Heart right ventricle (tissue), 16 donors: ENCODE measurements at places on chromosomes 6 and 20. TPM values are rescaled to one million over a fixed set of nuclear protein-coding genes. Genes with fewer than 3 reads are reported as not detected.

DNA sequence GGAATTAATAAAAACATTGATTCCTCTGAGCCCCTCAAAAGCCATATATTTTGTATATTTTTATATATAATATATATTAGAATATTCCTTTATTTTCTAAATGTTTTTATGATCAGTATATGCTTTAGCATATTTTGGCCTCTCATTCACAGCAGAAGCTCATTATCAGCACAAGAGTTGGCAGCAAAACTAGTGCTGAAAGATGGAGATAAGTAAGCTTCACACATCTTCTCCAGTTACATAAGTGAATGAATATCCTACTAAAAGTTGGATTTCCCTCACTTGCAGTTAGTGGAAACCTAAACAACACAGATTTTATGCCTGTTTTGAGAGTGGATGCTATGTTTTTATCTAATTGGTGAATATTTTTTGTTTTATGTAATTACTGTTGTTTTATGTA, 1303.8 kb upstream of the ADGRB3 start:
- no peak for DNase-seq

DNA sequence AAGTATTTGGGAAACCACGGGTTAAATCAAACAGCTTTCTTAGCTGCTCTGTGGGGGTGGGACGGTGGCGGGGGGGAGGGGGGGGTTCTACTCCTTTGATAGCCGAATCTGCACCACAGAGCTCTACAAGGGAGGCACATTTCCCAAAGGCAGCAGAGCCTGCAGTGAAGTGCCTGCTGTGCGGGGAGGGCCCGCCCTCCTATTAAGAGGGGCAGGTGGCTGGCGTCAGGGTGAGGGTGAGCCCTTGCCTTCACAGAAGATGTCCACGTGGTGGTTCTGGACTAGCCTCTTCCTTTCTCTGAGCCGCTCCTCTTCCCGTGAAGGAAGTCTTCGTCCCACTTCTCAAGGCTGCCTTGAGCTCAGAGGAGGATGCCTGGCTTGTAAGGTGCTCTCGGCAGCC, 174.9 kb upstream of the THBS2 start:
- DNase-seq, result no peak

GRCh38 chr20:33664762-33665144, 2.0 kb upstream of the ACTL10 start:
- DNase-seq, result no peak

Gene SNAP91
- polyA plus RNA-seq, result 1.1 TPM

DNA sequence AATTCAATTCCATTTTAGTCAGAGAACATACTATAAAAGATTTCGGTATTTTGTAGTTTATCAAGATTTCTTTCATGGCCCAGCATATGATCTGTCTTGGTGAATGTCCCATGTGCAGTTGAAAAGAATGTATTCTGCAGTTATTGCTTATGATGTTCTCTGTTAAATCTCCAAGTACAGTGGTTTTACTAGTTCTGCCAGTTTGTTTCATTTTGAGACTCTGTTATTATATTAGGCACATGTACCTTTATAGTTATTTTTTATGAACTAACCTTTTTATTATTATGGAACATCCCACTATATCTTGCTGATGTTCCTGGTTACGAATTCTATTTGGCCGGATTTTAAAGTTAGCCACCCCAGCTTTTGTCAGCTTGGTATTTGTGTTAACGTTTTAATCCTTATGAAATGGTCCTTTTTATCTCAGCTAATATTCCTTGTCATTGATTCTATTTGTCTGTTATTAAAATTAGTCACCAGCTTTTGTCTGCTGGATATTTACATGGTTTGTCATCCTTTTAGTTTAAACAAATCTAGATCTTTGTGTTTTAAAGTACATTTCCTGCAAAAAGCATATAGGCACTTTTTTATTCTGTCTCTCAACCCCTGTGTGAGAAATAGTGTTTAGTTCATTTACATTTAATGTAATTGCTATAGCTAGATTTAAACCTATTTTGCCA, 48.9 kb downstream of the VTA1 start:
- DNase-seq, result no peak

- no peak for DNase-seq
Observed at GRCh38 chr6:218153-219018, 73.9 kb upstream of the DUSP22 start.

Gene TTLL9
- 0.07 TPM for polyA plus RNA-seq

DNA sequence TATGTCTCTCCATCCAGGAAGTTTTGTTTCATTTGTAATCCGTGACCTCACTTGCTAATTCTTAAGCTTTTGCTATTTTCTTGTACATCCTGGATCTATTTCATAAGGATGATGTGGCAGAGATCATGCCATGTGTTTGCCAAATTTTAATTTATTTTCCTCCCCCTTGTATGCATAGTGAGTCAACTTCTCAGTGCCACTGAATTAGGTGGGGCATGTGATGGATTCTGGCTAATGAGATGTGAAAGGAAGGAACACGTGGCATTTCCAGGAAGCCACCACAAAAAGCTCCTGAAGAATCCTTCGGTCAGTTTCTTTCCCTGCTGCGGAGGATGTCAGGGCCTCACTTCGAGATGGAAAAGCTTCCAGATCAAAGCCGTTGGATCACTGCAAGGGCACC, 86.2 kb upstream of the PRL start:
- DNase-seq, result no peak

DNA sequence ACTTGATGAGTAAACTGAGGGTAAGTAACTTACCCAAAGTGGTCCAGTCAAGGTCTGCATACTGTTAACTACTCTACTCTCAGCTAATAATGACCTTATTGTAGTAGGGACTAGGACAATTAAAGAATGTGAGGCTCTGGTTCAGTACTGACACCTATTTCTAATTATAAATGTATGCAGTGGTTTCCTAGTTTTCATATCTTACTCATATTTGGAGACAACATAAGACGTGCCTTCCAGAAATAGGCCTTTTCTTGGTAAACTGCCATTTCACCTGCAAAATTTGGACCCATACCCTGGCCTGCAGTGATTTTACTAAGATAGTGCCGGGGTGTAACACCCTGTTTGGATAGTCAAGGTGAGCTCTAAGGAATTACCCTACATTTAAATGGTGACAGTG, 24.7 kb downstream of the GJA1 start:
- no peak for DNase-seq

Gene CCN6
- not detected for polyA plus RNA-seq

DNA sequence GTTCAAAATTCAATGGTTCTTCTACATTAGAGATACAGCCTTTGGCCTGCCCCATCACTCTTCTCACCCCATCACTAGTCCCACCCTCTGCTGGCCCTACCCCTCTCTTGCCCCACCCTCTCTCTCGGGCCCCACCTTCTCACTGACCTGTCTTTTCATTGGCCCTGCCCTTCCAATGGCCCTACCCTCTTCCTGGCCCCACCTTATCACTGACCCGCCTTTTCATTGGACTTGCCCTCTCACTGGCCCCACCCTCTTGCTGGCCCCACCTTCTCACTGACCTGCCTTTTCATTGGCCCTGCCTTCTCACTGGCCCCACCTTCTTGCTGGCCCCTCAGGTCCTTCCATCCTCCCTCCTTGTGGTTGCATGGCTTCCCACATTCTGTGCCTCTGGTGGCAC, 107.2 kb upstream of the PLEKHG1 start:
- no peak for DNase-seq

- no peak for DNase-seq
Observed at GRCh38 chr6:84013931-84014330, 19.6 kb upstream of the MRAP2 start.

Gene EPB41L1
- 7.5 TPM for polyA plus RNA-seq

GRCh38 chr6:3630258-3630835, 121.2 kb downstream of the PXDC1 start:
- no peak for DNase-seq

Gene GTSF1L
- not detected for polyA plus RNA-seq

DNA sequence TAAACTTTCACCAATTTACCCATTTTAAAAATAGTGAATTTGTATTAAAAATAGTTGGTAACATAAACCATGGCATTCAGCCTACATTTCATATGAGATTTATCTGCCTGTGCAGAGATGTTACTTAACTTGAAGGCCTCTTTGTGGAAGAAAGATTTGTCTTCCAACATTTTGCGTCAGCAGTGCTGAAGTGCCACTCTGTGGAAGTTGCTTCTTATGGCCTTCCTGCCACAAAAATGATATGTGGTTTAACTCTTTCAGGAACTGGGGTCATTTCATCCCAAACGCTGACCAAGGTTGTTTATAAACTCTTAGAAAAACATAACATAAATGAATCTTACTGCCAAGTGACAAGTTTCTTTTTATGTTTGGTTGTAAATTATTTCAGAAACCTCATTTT, 246.8 kb downstream of the ARID1B start:
- no peak for DNase-seq

GRCh38 chr6:152292555-152292954, 344.6 kb downstream of the SYNE1 start:
- DNase-seq, result no peak

DNA sequence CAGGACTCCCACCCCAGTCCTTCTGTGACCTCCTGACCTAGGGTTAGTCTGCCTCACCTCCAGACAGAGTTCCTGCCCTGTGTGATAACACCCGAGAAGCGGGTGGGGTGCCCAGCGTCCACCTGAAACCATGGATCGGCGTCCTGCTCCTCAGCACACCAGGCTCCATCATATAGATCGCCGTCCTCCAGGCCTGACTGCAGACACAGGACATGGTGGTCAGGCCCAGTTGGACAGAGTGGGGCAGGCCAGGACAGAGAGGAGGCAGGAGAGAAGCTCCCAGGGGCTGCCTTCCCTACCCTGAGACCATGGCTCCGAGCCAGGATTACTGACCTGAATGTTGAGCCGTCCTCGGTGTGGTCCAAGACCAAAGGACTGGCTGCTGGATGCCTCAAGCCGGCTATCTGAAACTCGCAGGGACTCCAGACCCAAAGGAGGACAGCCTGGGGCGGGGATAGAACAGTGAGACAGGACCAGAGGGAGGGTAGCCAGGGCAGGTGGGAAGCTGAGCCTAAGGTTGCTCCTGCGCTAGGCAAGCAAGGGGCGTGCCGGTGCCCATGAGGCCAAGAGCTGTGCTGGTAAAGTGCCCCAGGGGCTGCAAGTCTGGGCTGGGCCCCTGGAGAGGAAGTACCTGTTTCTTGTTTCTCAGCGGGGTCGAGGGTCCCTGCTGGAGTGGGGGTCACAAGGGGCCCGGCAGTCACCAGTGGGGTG, 2.2 kb downstream of the CPXM1 start:
- DNase-seq, result no peak

Gene ZBTB46
- 10.3 TPM for polyA plus RNA-seq

DNA sequence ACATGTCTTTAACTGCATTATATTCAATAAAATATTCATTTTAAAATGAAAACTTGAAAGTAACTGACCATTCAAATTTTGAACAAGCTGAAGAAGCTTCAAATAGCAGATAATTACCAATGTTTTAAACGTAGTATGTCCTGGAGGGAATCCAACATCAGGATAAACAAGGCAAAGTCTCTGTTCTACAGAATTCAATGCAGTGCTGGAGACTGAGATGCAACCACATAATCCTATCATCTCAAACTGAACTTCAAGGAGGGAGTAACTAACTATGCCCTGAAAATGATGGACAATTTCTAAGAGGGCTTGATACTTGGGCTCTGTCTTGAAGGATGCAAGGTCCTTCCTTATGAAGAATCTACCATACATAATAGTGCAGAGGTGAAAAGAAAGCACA, 100.7 kb downstream of the PRKN start:
- no peak for DNase-seq

DNA sequence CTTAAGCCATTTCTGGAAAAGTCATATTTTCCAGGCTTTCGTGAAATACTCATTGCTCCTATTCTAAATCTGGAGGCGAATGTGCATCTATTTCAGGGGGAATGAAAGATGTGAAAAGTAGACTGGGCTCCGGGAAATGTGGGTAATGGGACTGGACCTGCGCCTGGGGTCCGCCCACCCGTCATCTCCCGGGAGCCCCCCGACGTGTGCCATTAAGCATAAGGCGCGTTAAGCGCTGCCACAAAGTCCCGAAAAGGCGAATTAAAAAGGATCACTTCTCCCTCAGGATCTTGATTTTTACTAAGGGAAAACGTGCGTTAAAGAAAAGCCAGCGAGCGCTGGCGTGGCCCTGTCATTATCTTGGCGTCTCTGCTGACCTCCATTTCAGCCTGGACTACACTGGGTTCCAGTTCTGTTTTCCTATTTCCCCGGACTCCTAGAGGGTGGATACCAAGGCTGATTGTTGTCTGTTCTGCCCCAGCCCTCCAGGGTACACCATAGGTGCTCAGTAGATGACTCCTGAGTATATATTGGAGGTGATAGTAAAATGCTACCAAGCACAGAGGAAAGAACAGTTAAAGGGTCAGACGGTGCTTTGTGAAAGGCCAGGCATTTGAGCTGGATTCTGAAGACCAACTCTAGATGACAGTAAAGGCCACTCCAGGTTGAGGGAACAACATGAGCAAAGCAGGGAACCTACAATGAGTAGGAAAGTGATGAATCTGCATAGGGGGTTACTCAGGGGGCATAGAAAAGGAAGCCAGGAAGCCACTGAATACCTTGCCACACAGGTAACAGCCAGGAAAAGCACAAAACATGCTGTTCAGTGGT, 89.2 kb upstream of the ARID1B start:
- DNase-seq, result peak; percentile 15

Gene LHFPL5
- polyA plus RNA-seq, result not detected

GRCh38 chr20:8228315-8228714, 96.2 kb downstream of the PLCB1 start:
- no peak for DNase-seq

DNA sequence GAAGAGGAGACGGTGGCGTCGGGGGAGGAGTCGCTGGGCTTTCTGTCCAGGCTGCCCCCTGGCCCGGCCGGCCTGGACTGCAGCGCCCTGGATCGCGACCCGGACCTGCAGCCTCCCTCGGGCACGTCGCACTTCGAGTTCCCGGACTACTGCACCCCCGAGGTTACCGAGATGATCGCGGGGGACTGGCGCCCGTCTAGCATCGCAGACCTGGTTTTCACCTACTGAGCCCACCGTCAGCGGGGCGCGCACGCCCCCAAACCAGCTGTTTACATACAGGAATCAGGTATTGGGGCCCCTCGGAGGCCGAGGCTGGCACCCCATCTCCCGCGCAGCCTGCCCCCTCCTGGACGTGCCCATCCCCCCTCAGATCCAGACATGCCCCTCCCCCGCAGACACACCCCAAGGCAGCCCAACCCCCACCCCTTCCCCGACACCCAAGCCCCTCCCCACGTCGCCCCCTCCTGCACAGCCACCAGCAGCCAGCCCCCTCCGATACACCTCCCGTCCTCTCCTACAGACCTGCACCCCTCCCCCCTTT, 1.4 kb downstream of the SOX12 start:
- no peak for DNase-seq

GRCh38 chr6:23601811-23602345, 524.1 kb upstream of the NRSN1 start:
- no peak for DNase-seq

Gene TMC2
- not detected for polyA plus RNA-seq

Gene SLC16A10
- 1.4 TPM for polyA plus RNA-seq

DNA sequence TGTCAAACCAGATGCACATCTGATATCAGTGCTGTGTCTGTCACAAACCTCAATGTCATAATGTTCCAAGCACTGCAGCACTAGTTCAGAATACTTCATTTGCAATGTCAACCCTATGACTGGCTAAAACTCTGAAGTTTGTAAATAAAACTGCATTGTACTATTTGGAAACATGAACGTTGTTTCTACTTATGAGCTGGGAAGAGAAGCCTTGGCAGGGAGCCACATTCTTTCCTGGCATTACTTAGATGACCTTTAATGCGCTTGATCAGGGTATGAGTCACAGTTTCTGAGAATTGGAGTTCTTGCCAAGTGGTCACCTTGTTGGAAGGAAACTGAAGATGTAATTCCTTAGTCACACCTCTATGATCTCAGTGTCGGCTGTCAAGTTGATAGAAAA, 664.8 kb upstream of the MMS22L start:
- peak; percentile 58 for DNase-seq

GRCh38 chr6:147560670-147561069, 52.2 kb downstream of the SAMD5 start:
- DNase-seq, result no peak
